ENCODE measurements at places on chromosomes 2 and 18.

- DNase-seq, result no peak
These were observed 206.9 kb downstream of the FBXO15 start for GRCh38 chr18:73940721-73941120.

DNA sequence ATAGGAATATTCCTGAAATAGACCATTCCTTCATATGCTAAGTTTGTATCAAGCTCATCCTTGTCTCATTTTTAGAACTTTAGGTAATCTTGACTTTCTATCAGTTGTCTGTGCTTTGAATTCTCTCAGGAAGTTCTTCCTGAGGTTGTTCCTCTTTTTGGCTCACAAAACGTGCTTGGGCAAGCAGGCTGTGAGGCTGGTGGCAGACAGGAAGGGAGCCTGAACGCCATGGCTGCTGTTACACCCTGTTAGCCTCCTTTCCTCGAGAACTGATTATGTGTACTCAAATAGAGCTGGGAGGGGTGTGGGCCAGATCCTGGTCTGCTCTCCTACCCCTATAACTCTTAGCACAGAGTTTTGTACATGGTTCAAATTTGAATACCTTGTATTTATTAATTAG, 136.4 kb upstream of the CELF4 start:
- no peak for DNase-seq

DNA sequence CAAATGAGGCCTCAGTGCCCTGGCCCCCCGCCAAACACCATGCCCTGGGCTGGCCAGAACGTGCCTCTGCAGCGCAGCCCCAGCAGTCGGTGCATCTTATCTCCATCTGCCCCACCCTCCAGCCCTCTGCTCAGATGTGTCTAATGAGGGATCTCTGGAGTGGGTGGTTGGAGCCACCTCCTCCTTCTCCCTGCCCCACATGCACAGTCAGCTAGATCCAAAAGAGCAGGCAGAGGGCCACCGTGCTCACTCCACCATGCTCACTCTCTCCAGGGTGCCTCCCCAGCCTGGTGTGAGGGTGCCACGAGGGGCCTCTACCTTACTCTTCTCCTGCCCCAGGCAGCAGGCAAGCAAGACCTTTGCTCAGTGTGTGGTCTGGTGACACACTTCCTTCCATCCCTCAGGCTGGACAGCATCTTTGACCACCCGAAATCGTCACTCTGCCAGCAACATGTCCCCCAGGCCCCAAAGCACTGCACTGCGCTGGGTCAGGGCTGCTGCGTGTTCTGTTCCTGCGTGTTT, 266.1 kb upstream of the HDAC4 start:
- no peak for DNase-seq

GRCh38 chr18:8448130-8448529, 161.1 kb upstream of the RAB12 start:
- no peak for DNase-seq

DNA sequence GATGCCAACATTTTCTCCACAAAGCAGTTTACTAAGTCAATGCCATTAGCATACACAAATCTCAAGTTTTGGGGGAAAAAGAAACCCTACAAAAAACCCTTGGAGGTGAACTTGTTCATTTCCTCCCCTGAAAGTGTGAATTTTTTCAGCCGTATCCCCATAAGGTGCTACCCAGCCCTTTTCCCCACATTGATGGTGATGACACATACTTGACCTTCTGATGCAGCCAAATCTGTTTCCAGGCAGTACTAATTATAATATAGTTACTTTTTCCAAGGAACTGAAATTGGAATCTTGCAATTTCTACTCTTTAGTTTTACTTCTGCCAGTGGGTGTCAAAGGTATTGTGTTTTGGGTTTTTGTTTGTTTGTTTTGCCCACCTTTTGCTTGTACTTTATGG, 474.5 kb downstream of the TGIF1 start:
- no peak for DNase-seq

- peak; percentile 82 for DNase-seq
These were observed 10.8 kb upstream of the TAF4B start for GRCh38 chr18:26215247-26215970.

GRCh38 chr2:2850218-2850755, 519.2 kb upstream of the MYT1L start:
- no peak for DNase-seq

GRCh38 chr2:54763636-54764291, 40.3 kb downstream of the EML6 start:
- no peak for DNase-seq

GRCh38 chr2:168468354-168468753, 12.3 kb downstream of the CERS6 start:
- DNase-seq, result no peak

- peak; percentile 63 for DNase-seq
These were observed 20.4 kb downstream of the IFIH1 start for GRCh38 chr2:162297925-162298552.

- no peak for DNase-seq
These were observed 115.4 kb downstream of the PXDN start for GRCh38 chr2:1628893-1629292.

- DNase-seq, result no peak
These were observed 27.6 kb downstream of the BCL11A start for GRCh38 chr2:60525899-60526298.

- no peak for DNase-seq
These were observed 3.1 kb upstream of the B3GNT2 start for GRCh38 chr2:62192811-62193210.

GRCh38 chr2:132943829-132944228, 273.8 kb upstream of the LYPD1 start:
- no peak for DNase-seq

DNA sequence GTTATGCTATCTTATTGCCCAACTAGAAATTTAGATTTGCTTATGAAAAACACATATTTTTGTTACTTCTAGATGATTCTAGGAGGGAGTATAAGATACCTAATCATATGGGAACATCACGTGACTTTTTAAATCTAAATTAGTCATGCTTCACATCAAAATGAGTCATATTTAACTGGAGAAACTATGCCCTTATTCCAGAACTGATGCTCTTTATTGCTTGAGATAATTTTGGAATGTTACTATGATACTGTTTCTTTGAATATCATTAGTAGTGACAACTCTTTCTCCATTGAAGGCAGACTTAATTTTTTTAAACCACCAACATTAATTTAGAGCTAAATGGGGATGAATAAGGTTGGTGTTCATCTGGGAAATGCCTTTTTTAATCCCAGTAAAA, 19.9 kb upstream of the ELAC1 start:
- no peak for DNase-seq

- no peak for DNase-seq
These were observed 61.0 kb upstream of the EPB41L3 start for GRCh38 chr18:5604778-5605177.

GRCh38 chr2:179341152-179341866, 76.7 kb upstream of the SESTD1 start:
- no peak for DNase-seq

GRCh38 chr2:182585001-182585400, 131.1 kb upstream of the DNAJC10 start:
- no peak for DNase-seq

All from CD4-positive, alpha-beta T cell treated with Interleukin-6 at 100 ng/mL for 8 hours (primary cell).